ENCODE measurements at places on chromosomes 5 and 9. TPM values are rescaled to one million over a fixed set of nuclear protein-coding genes. Genes with fewer than 3 reads are reported as not detected.
A peak's percentile ranks its signal among the peaks of the same experiment; 100 is the strongest.

The SPAG8 gene
- 0.98 TPM for total RNA-seq

The ERGIC1 gene
- 39.7 TPM for total RNA-seq

The LCN1 gene
- total RNA-seq = not detected

The SPATA31C1 gene
- not detected for total RNA-seq

The ELAVL2 gene
- total RNA-seq = not detected

The MBLAC2 gene
- total RNA-seq = 6.3 TPM

The CDKN2B-AS1 gene
- 0.58 TPM for total RNA-seq

GRCh38 chr9:125785248-125785751 is 38.1 kb downstream of the PBX3 start:
- DNase-seq = no peak

DNA sequence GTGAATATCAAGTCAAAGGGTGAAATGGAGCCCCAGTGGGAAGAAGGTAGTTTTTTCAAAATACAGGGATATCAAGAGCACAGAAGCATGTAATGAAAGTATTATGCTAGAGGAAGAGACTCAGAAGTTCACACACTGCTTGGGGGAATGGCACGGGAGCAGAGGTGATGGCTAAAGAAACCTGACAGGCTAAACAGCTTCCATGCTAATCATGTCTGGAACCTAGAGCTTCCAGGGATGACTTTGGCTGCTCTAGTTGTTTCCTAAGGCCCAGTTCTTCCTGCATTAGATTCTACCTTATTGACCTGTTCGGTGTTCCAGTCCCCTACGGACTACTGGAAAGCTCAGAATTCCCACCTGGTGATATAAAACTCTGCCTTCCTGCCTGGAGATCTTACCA is 34.3 kb downstream of the TRIM32 start:
- no peak for DNase-seq

DNA sequence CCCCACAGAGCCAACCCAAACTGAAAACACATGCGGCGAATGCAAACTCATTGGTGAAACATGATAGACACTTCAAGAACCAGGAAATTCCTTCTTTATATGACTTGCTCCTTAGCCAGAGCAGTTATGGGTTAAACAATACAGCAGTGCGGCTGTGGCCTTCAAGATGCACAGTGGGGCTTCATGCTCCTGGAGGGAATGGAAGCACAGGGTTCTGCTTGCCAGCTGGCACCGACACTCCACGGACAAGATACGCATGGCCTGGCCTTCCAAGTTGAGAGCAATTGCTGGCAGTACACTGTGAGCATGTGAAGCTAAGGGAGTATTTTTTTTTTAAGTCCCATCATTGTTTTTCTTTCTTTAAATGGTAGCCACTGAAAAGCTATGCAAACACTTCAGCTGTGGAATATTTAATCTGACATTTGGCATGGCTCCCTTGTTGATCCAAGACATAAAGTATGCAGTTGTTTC is 451.6 kb upstream of the CD180 start:
- no peak for DNase-seq

- DNase-seq = no peak
Observed at GRCh38 chr5:91038180-91038808, 344.8 kb downstream of the ARRDC3 start.

- no peak for DNase-seq
Observed at GRCh38 chr9:36007316-36007708, 29.4 kb upstream of the RECK start.

DNA sequence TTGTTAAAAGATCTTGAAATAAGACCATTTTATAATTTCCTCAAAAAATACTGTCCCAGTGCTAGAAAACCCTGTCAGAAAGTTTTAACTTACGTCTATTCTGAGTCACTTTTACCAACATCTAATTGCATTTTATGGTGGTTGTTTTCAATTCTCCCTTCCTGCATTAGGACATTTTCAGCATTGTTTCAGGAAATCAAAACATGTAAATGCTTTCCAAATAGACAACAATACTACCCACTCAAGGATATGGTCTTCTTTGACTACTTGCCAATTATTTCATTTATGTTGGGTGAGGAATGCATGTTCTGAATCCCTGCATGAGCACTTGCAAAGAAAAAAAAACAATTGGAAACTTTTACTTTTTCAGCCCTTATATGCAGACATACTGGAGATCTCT is 284.6 kb upstream of the PDE4D start:
- no peak for DNase-seq

DNA sequence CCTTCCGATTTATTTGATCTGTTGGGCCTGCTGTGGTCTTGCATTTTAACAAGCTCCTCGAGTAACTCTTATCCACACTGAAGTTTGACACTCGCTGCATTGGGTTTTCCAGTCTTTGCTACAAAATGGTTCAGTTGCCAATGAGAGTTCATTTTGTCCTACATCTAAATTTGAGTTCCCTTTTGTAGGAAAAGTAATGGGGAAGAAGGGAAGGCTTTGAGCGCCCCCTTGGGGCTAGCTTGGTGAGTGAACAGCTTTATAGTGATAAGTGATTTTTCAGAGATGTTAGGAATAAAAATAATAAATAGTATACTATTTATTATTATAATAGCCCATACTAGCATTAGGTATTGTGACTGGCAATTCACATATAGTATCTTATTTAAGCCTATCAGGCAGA is 89.9 kb upstream of the GNAQ start:
- peak; percentile 3 for DNase-seq

- DNase-seq = no peak
Observed at GRCh38 chr9:138007566-138007917, 130.0 kb downstream of the CACNA1B start.

DNA sequence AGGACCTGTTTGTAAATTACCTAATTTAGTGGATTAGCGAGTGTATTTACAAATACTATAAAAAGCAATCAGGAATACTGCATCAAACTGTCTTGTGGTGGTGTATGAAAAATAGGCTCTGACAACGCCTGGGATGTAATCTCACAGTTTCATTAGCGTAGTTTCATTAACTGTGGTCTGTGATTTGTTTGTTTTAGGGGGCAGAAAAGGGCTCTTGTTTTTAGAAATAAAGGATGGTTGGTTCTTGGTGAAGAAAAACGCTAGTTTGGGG is 1.4 kb downstream of the SLC44A1 start:
- DNase-seq = no peak

- DNase-seq = no peak
Observed at GRCh38 chr5:138470322-138471051, 5.2 kb downstream of the EGR1 start.

DNA sequence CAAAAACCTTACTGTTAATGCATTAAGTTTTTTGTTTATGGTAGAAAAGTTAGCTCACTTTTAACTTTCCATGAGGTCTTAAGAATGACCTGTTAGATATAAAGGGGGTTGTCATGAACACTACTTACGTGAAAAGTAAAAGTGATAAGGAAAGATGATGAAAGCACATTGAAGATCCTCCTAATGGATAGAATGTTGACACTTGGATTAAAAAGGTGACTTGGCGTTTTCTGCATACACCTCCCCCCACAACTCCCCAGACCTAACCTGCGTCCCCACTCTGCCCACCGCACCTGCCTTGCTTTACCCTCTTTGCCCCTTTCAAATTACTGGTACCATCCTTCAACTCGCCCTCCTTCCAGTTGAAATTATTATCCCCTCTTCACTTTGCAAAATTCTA is 32.0 kb downstream of the TJP2 start:
- no peak for DNase-seq

DNA sequence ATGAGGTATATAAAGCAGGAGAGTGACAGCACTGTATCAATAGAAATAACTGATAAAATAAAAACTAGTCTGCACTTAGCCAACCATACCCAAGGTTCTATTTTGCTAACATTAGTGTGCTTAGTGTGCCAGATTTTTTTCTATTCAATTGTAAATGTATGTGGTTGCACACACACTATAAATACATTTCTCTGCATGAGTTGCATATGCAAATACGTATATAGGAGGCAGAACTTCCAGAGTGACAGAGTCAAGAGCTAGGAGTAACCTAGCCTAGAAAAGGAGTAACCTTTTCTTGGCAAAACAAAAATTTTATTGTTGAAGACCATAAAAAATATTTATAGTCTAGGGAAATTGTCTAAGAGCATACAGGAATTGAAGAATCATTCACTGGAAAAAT is 461.6 kb downstream of the GABRG2 start:
- DNase-seq = no peak

DNA sequence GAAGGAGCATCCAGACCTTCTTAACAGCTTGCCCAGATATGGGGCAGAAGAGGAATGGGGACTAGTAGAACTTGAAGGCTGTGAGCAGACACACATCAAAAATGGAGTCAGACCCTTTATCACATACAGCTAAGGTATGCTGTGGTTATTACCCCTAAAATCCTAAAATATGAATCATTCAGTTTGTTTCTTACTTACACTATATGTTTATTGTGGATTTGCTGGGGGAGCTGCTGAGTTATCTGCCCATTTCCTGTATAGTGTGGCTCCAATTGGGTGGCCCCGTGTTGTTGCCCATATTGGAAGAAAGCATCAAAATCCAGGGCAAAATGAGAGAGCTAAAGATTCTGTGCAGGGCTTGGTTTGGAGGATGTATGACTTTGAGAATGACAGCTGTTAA is 56.9 kb downstream of the AP3S1 start:
- DNase-seq = no peak

All from CD8-positive, alpha-beta memory T cell (primary cell).